ENCODE measurements at places on chromosomes 2 and 18.

DNA sequence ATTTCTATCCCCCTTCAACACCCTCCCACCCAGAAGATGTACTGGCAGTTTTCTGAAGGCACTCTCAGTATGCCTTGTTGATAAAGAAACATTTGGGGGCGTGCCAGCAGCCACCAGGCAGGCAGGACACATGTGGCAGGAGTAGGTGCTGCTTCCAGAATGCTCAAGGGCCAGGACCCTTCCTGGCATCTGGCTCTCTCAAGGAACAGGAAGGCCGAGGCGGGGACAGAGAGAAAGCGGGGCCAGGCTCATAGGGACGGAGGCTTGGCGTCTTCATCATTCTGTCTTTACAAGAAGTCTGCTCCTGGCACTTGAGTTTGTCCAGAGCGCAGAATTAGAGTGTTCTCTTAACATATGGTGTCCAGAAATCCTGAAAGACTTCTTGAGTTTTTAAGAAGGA is 121.6 kb downstream of the FAM210A start:
- no peak for DNase-seq

DNA sequence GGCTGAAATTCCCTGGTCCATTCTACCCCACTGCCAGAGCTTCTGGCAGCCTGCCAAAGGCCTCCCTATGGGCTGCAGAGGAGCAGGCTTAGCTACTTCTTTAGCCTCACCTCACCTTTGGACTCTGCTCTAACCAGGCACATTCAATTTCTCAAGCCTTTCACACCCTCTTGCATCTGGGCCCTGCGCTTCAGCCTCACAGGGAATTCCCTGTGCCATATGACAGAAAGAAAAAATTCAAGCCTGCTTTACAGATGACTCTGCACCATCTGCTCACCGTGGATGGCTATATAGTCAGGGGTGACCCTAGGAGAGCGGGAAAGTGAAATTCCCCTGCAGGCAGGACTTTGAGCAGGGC is 62.5 kb downstream of the REEP1 start:
- no peak for DNase-seq

- DNase-seq, result no peak
These were observed 6.2 kb upstream of the CHST10 start for GRCh38 chr2:100423631-100424030.

DNA sequence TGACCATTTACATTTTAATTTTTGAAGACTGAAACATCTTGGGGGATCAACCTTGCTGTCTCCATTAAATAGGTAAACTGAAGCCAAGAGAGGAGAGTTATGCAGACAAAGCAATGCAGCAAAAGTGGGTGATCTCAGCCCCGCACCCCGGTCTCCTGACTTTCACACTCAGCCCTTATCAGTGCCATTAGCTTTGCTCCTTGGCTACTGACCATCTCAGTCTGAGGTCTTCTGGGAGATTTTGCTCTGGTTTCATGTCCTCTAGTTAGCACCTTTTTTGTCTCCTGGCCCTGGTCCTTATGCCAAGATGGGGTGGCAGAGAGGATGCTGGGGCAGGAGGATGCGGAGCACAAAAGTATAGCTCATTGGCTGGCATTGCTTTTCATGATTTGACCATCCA is 61.4 kb downstream of the SETBP1 start:
- DNase-seq, result no peak

DNA sequence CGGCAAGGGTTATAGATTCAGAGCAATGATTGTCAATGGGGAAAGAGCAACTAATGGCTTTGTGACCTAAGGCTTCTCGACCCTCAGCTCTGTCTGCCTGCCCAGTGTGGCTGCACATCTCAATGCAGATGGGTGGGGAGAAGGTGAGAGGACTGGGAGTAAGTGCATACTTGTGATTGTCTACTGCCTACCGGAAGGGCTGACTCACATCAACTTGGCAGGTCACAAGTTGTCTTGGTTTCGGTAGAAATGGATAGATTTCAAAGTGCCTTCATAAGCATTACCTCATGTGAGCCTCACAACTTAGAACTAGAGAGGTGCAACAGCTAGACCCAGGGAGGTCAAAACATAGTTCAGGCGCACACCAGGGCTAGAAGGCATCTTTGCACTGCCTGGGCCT is 29.4 kb downstream of the STAT1 start:
- no peak for DNase-seq

- DNase-seq, result no peak
These were observed 65.5 kb downstream of the TBR1 start for GRCh38 chr2:161481619-161482018.
